Choroid plexus epithelial cell (primary cell): ENCODE measurements at places on chromosomes 11 and 22.

GRCh38 chr11:79081471-79082031, 359.3 kb downstream of the TENM4 start:
- DNase-seq: peak; percentile 52

GRCh38 chr11:63907063-63907462, 9.9 kb downstream of the RCOR2 start:
- DNase-seq: peak; percentile 15

DNA sequence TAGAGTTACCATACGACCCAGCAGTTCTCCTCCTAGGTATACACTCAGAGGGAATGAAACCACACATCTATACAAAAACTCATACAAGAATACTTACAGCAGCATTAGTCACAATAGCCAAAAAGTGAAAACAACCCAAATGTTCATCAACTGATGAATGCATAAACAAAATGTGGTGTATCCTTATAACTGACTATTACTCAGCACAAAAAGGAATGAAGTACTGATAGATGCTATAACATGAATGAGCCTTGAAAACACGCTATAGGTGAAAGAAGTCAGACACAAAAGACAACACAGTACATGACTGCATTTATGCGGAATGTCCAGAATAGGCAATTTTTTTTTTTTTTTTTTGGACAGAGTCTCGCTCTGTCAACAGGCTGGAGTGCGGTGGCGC, 23.1 kb downstream of the NCAPD3 start:
- no peak for DNase-seq

- no peak for DNase-seq
Observed at GRCh38 chr22:48103126-48103875, 1340.9 kb downstream of the TBC1D22A start.

DNA sequence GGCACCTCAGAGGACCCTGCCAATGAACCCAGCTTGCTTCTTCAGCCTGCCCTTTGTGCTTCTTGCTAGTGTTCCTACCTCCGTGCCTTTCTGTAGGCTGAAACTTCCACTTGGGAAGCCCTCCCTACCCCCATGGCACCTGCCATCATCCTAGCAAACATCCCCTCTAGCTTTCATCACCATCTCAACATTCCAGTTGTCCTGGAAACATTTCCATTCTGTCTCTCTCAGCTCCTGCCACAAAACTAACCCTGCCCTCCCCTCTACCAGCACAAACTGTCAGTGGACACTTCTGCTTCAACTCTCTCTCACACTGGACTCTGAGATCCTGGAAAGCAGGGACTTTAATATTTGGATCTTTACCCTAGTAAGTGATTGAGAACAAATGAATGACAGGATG, 525.8 kb upstream of the TENM4 start:
- DNase-seq: no peak

GRCh38 chr11:46353698-46354097, 6.4 kb downstream of the DGKZ start:
- no peak for DNase-seq

GRCh38 chr11:6488342-6488741, 7.0 kb downstream of the TIMM10B start:
- DNase-seq: no peak

GRCh38 chr11:69552951-69553350, 71.5 kb downstream of the LINC01488 start:
- no peak for DNase-seq

DNA sequence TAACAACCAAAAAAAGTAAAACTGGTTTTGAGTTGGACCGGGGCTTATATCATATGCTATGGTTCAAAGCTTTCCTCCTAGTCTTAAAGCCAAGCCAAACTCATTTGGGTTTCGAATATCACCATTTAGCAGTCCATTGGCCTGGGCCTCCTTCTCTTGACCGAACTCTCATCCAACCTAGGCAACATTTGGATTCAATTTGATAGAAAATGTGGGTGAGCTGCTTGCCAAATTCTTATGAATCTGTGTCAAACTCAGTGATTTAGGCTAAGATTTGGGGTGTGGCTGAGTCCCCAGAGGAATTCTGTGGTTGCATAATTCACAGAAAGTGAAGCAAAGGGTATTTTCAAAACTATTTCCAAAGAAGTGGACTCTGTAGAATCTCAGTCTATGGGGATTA, 83.7 kb downstream of the BLID start:
- DNase-seq: no peak

DNA sequence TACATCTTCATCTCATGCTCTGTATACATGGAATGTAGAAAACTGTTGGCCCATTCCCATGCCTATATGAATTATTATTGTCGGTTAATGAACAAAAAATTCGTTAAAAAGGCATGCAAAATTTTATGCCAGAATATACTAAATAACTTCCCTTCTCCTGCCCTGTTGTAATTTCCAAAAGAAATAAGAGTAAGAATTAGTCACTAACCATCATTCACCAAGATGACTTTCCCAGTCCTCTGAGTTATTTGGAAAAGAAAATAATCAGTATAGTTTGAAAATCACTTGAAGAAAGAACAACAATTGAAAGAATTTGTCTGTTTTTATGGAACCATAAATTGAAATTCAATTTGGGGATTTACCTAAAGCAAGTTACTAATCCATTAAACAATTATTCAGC, 1149.1 kb upstream of the RAG2 start:
- no peak for DNase-seq

GRCh38 chr11:113193946-113194345, 120.4 kb upstream of the TTC12 start:
- peak; percentile 8 for DNase-seq

DNA sequence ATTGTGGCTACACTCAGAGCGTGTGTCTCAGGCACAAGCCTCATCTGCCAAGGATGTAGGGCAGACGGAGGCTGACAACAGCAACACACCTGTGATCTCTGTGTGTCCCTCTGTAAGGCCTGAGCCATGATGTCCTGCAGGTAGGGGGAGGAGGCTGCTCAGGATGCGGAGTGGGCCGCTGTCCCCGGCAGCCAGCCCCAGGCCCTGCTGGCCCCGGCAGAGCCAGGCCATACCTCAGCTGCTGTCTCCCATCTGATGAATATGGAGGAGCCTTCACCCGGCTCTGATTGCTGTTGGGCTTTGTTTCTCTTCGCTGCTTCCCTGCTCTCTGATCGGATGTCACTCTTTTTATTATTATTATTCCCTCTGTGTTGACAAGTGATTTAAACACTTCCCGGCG, 83.6 kb upstream of the NCAM1 start:
- no peak for DNase-seq

- no peak for DNase-seq
Observed at GRCh38 chr11:1178201-1178885, 20.6 kb downstream of the MUC5AC start.
